ENCODE measurements at places on chromosomes 16 and 17.

DNA sequence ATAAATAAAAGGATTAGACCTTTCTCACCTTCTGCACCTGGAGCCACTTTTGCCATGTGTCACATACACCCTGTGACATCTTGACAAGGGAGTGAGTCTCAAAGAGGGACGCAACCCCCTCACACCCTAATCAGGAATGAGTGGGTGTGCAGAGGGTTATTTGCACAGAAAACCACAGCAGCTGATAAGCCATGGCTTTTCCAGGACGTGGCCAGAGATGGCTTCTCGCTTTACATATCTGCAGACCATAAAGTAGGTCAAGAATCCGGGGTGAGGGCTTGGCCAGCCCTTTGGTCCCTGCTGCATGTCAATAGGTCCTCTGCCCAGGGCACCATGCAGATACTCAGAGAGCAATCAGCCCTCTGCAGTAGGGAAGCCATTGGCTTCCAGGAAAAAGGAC is 2.4 kb upstream of the CD300LF start:
- no peak overlapping the region for H3K4me3 ChIP-seq
- H3K4me1 ChIP-seq, result no peaks in the 10 kb centered on the region
- no peaks in the 10 kb centered on the region for H3K36me3 ChIP-seq
- H3K27me3 ChIP-seq, result no peaks in the 10 kb centered on the region
- no peak for DNase-seq

- no peaks in the 10 kb centered on the region for H3K4me1 ChIP-seq
- no peaks in the 10 kb centered on the region for H3K27me3 ChIP-seq
- peak; percentile 55 for DNase-seq
- H3K36me3 ChIP-seq, result no peaks in the 10 kb centered on the region
Observed at GRCh38 chr17:36001862-36002603, 680 bp upstream of the CCL15 start.

GRCh38 chr16:11614587-11615175 is 28.0 kb upstream of the LITAF start:
- H3K4me3 ChIP-seq, result no peak overlapping the region
- no peak for DNase-seq

GRCh38 chr17:74502861-74503260 is 28.4 kb downstream of the CD300LB start:
- H3K4me3 ChIP-seq, result no peak overlapping the region
- H3K36me3 ChIP-seq, result no peaks in the 10 kb centered on the region
- H3K27ac ChIP-seq, result no peak overlapping the region
- no peak for DNase-seq

DNA sequence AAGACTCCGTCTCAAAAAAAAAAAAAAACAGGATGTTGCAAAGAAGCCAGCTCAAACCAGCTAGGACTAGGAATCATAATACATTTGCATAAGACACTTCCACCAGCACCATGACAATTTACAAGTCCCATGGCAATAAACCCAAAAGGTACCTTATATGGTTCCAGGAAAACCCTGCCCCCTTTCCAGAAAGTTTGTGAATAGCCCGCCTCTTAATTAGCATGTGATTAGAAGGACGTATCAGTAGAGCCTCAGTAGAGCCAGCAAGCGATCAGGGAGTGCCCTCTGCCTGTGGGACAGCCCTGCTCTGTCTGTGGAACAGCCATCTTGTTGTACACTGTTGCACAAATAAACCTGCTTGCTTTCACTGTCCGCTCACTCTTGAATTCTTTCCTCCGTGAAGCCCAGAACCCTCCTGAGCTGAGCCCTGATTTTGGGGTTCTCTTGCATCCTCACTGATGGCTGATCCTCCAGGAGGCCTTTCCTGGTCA is 14.0 kb downstream of the NUPR1 start:
- no peak overlapping the region for H3K4me3 ChIP-seq
- H3K36me3 ChIP-seq, result no peaks in the 10 kb centered on the region
- no peaks in the 10 kb centered on the region for H3K27me3 ChIP-seq
- H3K27ac ChIP-seq, result no peak overlapping the region
- H3K4me1 ChIP-seq, result no peaks in the 10 kb centered on the region
